ENCODE measurements at places on chromosomes 7 and 10.

DNA sequence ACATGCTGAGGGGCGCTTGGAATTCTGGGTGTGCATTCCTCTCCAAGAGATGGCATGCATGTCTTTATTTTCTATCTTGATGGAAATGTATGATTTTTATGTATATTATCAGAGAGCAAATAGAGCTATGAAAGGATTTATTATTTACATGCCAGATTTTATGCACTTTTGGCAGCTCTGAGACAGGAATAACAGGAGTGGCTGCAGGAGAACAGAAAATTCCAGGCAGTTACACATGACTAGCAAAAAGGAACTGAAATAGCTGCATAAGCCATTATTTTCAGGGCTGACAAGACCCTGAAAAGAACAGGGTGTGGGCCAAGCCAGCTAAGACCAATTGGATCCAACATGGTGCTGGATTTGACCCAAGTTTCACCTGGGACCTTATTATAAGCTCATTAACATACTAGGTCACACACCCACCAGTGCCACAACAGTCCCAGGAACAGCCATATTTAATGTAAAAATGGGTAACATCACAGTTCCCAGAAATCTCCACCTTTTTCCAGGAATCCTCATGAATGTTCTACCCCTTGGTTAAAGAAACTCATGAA lies 43.2 kb upstream of the ACSL5 start:
- DNase-seq = no peak

DNA sequence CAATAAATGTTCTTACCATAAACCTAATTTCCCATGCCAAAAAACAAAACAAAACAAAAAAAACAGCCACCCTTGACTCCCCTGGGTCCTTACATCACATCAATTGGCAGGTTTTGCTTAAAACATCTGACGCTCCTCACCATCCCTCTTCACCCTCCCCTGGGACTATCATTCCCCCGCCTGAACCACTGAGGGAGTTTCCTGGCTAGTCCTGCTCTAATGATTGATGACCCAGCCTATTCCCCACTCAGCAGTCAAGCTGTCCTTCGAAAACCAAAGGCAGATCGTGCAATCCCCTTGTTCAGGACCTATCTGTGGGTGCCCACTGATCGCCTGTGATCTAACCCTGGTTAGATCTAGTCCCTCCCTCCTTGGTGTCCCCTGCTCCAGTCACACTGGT lies 11.2 kb upstream of the FRMPD2 start:
- no peak for DNase-seq

DNA sequence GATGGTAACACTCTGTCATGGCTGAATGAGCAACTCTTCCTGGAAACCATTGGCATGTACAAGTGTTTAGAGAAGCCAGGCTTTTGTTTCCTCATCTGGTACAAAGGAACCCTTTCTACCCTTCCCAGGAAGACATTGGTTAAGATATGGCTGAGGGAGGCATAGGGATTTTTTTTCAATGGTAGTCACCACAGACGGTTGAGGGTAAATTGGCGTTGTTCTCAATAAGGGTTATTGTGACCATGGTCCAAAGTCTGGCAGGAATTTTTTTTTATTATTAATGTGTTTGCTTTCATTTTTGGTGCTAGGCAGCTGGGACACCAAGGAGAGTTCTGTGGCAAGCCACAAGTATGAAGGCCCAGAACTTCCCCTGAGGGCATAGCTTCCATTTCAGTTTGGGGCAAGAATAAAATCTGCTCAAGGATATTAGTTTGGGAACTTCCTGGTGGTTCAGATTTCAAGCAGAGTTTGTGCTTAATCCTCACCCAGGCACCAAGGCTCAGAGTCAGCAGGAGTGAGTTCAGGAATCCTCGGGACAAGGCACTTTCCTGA lies at the start of gene PLEKHS1:
Gene PLEKHS1 (plus strand): TSS at position 502 of the 552 bp plus-strand sequence. CDS start 3,596 bp downstream, outside the sequence.
- DNase-seq = no peak

DNA sequence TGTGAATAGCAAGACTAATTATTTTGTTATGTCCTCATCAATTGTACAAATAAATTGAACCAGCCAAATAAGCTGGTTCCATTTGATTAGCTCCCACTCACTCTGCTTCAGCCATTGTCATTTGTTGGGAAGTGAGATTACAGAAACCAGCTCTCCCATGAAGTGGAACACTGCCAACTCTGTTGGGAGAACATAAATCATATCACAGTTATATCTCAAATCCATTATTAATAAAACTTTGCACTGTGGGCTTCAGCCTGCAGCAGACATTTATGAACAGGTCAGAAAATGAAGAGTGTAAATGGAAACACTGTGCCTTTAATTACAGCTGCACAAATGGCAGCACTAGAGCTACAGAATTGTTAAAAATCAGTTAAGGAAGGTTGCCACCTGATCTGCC lies 46.7 kb upstream of the TEX47 start:
- DNase-seq = no peak

DNA sequence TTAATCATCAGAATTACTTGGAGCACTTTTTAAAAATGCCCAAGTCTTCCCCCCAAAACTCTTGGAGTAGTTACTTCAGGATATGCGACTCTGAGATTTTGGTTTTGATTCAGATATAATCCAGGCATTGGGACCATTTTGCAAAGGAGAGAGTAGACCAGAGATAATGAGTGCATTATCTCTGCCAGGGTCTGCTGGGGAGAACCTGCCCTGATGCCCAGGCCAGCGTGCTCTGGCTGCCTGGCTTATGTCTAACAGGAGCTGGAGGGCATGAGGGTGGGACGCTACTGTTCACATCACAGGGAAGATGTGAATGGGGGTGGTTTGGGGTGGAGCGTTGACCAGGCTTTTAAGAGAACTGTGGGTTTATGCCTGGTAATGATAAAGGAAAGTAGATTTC lies 336.2 kb downstream of the DPP6 start:
- DNase-seq = no peak

GRCh38 chr10:83952314-83952713 lies 187.0 kb upstream of the GHITM start:
- DNase-seq = no peak

- DNase-seq = peak; percentile 82
Measured at GRCh38 chr7:618539-619367, 99.1 kb upstream of the PDGFA start.

GRCh38 chr7:150956395-150957132 lies 21.6 kb downstream of the KCNH2 start:
- no peak for DNase-seq

GRCh38 chr7:11026452-11027359 lies 53.0 kb downstream of the PHF14 start:
- DNase-seq = no peak

DNA sequence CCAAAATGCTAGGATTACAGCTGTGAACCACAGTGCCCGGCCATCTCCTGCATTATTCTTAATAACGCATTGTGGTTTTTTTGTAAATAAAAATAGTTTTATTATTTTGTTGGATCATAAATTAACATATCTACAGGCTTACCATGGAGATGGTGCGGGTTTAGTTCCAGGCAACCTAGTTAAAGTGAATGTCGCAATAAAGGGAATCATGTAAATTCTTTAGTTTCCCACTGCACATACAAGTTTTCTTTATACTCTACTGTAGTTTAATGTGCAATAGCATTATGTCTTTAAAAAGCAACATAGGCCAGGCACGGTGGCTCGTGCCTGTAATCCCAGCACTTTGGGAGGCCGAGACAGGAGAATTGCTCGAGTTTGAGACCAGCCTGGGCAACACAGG lies 2.4 kb downstream of the PRKRIP1 start:
- no peak for DNase-seq

Data from activated CD4-positive, alpha-beta T cell treated with anti-CD3 and anti-CD28 coated beads, Interleukin-10, Interleukin-2, amounts not matched to agents 100 ng/mL and 50 ng/mL, durations not matched to agents 16 hours and 8 hours (primary cell).